ENCODE measurements at places on chromosomes 16 and 17. TPM values are rescaled to one million over a fixed set of nuclear protein-coding genes. Genes with fewer than 3 reads are reported as not detected.

DNA sequence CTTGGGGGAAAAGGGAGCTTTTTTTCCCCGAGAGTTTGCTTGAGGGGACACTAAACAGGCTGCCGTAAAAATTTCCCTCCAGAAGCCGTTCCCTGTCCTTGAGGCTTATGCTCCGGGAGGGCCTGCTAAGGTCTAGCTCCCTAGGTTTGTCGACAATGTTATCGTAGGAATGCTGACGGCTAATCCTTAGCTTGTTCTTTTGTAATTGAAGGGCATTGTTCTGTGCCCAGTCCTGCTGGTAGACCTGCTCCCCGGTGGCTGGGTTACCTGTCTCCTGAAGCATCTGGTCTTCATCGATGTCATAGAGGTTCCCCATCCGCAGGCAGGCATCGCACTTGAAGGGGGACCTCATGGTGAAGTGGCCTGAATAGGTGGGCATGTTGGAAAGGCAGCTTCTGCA, 418.7 kb downstream of the GRIN2A start:
- no peak for DNase-seq

- no peak for DNase-seq
Observed at GRCh38 chr16:11117576-11118211, 138.3 kb downstream of the SOCS1 start.

DNA sequence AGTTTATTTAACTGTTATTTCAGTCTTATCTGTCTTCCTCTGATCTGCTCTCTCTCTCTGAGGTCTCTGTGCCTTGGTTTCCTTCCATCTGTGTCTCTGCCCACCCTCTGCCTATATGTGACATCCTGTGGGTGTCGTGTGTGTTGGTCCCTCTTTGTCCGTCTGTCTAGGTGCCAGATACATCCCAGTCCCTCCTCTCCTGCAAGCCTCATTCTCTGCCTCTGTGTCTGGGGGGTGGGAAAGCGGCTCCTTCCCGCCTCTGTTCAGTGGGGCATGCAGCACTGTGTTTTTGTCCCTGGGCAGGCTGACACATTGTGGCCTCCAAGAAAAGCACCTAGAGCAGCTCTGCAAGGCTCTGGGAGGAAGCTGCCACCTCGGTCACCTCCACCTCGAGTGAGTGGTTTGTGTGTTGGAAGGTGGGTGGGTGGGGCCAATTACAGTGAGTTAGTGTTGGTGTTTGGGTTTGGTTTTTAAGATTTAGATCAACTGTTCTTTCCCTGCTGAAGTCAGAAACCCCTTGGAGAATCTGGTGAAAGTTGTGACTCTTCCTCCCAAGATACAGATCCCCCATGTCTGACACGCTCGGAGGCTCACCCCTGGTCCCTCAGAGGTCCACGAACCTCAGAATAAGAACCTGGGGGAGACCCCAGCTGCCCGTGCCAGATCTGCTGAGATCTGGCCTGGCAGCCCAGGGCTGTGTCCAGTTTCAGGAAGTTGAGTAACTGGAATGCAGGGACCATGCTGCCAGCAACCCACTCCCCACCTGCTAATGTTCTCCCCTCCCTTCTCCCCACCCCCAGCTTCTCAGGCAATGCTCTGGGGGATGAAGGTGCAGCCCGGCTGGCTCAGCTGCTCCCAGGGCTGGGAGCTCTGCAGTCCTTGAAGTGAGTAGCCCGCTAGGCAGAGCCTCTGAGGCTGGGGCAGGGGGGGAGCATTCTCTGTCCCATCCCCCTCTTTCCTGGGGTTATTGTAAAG, 50.9 kb upstream of the CPNE2 start:
- no peak for DNase-seq

DNA sequence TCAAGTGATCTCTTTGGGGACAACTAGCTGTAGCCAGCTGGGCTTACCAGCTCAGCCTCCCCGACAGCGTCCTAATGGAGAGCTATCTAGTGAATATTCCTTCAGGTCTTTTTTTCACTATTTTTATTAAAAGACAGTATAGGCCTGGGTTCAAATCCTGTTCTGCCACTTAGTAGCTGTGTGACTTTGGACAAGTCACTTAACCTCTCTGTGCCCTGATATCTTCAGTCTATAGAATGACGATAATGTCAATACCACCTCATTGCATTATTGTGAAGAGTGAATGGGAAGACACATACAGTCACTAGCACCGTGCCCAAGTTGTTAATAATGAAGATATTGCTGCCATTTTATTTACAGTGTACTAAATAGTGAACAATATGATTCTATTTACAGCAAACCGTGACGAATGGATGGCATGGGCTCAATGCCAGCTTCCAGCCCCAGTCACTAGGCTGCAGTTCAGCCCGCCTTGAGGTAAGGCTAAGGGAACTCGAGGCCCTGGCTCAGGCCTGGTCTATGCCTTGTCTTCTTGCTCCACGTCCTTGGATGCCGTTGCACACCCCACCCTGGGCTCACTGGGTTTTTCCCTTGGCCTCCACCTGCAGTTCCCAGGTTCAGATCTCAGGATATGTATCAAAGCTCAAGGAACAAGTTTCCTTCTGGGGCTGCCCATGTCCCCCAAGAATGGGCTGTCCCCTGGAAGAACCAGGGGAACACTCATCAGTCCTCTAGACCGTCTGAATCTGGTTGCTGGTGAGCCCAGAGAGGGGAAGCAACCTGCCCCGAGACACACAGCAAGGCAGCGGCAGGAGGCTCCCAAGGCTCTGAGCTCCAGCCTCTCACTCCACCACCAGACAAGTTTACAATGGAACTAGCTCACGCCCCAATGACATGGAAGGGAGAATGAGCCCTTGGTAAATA, 95.4 kb upstream of the TNRC6C start:
- no peak for DNase-seq

DNA sequence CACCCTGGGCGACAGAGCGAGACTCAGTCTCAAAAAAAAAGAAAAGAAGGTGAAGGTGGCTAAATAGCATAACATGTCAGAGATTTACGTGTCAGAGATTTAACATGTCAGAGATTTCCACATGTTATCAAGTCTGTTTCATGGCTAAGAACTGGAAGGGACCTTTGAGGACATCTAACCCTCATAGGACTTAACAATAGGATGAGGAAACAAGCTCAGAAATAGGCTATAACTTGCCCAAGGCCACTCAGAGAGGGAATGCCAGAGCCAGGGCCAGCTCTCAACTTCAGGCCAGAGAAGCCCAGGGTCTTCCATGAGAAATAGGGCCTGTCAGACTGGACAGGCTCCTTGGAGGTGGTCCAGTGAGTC, 26.8 kb upstream of the ZNF629 start:
- no peak for DNase-seq

DNA sequence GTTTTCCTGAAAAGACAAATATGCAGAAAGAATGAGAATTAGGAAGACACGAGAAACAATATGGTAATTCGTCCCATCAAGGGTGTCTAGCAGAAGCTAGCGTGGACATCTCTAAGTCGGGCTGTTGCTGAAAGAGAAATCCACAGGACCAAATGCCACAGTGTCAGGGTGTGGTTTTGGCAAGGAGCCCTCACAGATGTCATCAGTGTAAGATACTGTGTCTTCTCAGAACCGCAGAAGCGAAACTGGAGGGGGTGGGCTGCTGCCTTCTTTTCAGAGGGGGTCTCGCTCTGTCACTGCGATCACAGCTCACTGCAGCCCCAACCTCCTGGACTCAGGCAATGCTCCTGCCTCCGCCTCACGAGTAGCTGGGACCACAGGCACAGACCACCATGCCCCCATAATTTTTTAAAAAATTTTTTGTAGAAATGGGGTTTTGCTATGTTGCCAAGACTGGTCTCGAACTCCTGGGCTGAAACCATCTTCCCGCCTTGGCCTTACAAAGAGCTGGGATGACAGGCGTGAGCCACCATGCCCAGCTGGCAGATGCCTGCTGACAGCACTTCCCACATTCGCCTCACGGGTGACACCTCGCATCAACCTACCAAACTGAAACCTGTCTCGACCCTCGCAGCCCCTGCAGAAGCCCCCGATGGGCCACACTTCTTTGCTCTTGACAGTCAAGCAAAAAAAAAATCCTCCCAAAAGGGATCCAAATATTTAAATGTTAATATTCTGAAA, 26.2 kb downstream of the TRAP1 start:
- DNase-seq, result no peak

- DNase-seq, result no peak
Observed at GRCh38 chr17:36205637-36206485, 5.0 kb upstream of the CCL4L2 start.

- DNase-seq, result peak; percentile 25
Observed at GRCh38 chr17:62807812-62808575, at the start of gene MARCHF10. TSS of gene MARCHF10 (minus strand) at chr17:62808314. CDS start at chr17:62801735, 6,579 bp downstream.

GRCh38 chr16:67594256-67594915, 32.1 kb downstream of the CTCF start:
- no peak for DNase-seq

DNA sequence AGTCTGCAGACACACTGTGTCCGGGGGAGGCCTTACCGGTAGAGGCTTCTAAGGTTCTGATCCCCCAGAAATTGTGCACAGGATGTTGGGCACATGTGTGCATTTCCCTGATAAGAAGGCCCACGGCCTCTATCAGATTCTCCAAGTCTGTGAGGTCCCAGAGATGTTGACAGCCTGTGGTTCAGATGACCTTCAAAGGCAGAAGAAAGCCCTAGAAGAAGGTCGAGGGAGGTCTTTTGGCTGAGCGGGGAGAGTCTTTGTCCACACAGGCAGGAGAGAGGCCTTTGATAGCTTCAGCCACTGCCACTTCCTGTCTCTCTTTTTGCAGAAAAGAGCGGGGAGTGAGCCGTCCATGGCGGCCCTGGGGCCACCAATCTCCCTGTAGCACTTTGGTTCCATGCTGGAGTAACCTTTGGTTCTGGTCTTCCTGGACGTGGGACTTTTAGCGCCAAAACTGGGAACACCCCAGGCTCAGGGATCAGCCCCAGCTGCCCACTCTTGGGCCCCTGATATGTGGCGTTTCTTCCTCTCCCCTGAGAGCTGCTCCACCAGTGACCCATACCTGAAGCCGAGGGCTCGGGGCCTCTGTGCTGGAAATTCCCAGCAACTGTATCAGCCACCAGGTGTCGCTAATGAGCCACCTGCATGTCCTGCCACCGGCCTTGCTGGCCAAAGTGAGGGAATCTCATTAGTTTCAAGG, 28.1 kb upstream of the LGALS9 start:
- peak; percentile 84 for DNase-seq

- DNase-seq, result no peak
Observed at GRCh38 chr17:50348522-50349242, 2.8 kb downstream of the XYLT2 start.

- DNase-seq, result no peak
Observed at GRCh38 chr17:9371019-9371418, 204.6 kb downstream of the STX8 start.

GRCh38 chr16:88681709-88682451, 4.4 kb downstream of the SNAI3 start:
- DNase-seq, result no peak

GRCh38 chr17:43042025-43042628, 17.1 kb downstream of the RND2 start:
- DNase-seq, result no peak

DLX4 gene
- not detected for total RNA-seq

SLC38A8 gene
- total RNA-seq, result 0.29 TPM

SLC13A2 gene
- not detected for total RNA-seq

ENPP7 gene
- total RNA-seq, result not detected

P2RX1 gene
- 0.74 TPM for total RNA-seq

PYCARD gene
- 6.6 TPM for total RNA-seq

RHOT1 gene
- total RNA-seq, result 51.4 TPM

KRTAP4-3 gene
- not detected for total RNA-seq

CORO1A gene
- total RNA-seq, result 22.4 TPM

DECR2 gene
- total RNA-seq, result 12.3 TPM

SKAP1 gene
- total RNA-seq, result not detected

All from right cardiac atrium (tissue), 5 donors.